ENCODE measurements at places on chromosomes 12 and 14.

DNA sequence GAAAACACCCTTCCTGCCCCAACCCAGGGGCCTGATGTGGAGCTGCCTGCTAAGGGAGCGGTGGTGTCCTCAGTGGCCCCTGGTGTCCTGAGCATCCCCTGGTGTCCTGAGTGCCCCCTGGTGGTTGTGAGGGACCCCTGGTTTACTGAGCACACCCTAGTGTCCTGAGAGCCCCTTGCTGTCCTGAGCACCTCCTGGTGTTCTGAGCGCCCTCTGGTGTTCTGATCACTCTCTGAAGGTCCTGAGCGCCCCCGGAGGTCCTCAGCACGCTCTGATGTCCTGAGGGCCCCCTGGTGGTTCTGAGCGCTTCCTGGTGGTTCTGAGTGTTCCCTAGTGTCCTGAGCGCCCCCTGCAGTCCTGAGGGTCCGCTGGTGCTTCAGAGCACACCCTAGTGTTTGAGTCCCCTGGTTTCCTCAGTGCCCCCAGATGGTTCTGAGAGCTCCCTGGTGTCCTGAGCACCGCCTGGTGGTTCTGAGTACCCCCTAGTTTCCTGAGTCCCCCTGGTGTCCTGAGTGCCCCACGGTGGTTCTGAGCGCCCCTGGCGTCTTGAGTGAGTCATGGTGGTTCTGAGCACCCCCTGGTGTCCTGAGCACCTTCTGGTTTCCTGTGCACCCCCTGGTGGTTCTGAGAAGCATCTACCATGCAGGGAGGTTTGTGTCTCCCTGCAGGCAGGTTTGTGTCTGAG lies 1004.2 kb downstream of the TMEM121 start:
- DNase-seq = no peak

DNA sequence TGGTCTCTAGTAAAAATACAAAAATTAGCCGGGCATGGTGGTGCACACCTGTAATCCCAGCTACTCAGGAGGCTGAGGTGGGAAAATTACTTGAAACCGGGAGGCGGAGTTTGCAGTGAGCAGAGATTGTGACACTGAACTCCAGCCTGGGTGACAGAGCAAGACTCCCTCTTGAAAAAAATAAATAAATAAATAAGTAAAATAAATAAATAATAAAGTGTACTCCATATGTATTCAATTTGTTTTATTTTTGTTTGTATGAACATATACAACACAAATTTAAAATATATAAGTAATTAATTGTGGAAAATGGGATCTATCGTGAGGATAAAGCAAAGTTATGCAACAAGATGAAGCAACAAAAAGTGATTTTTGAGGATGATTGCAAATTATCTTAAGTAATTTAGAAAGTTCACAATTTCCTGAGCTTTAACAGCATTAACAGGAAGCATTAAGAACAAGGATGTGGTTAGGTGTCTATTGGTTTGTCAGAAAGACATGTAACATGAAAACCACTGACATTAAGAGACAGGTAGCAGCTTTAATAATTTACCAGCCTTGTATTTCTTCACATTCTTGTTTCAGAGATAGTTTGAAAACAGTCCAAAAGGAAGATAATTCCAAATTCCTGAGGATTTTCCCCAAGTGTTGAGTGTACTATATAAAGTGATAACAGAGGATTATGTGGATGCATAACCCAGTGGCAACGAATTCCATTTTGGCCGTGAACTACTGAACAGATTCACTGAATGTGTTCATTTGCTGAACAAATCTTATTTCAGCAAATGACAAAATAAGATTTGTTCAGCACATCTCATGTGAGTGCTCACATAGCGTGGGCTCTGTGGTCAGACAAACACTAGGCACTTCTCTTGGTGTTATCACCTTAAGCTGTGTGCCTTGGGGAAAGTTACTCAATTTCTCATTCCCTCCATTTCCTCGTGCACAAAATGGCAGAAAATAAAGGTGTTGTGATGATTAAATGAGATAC lies 68.6 kb upstream of the RESF1 start:
- no peak for DNase-seq

DNA sequence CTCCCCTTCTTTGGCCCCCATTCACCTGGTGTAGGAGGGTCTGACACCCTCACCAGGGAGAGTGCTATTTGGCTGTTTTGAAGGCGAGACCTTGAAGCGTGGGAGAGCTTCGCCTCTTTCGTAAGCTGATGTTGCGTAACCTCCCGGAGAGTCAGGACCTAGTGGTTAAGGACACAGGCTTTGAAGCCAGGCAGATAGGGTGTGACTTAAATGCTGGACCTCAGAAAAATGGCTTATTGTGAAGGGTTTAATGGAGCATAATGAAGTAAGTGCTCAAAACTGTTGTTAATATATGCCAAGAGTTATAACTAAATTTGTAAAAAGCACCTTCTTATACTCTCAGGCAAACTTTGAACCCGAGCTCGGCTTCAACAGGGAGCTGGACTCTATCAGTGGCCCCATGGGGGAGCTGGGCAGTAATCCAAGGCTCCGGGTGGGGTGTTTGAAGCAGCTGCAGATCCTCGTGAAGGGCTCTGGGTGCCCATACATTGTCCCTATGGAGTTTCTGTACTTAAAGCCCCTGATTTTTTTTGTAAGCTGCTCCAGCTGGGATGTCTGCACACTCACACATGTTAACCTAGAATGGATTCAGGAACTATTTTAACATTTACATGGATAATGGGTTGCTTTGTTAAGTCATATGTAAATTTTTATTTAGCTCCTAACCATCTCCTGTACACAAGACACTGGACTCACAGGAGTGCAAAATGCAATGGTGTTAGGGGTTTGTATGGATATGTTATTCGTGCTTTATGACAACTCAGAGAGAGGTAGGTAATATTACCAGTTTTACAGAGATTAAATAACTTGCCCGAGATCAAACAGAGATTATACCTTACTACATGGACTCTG lies 26.0 kb downstream of the PPFIBP1 start:
- DNase-seq = no peak

GRCh38 chr12:46676797-46677520 lies 148.8 kb downstream of the SLC38A4 start:
- DNase-seq = no peak

DNA sequence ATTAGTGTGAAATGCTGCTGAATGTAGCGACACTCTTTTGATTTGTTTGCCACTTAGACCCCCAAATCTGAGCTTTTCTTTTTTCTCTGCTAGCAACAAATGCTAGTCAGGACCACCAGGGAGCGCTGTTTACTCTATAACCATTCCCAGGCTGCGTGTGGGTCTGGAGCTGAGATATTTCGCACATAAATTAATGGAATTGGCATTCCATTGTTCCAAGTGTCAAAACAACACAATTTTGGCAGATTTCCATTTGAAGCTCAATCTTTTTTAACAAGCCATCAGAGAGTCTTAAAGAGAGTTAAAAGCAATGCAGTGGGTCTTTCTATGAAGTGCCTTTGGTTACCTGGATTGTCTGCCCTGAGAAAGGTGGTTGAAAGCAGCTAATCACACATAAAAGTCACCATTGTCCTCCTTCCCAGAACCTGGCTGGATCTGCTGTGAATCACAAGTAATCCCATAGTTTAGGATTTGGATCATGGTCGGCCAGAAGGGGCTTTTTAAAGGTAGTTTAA lies 7.4 kb upstream of the TMEM132C start:
- DNase-seq = no peak

DNA sequence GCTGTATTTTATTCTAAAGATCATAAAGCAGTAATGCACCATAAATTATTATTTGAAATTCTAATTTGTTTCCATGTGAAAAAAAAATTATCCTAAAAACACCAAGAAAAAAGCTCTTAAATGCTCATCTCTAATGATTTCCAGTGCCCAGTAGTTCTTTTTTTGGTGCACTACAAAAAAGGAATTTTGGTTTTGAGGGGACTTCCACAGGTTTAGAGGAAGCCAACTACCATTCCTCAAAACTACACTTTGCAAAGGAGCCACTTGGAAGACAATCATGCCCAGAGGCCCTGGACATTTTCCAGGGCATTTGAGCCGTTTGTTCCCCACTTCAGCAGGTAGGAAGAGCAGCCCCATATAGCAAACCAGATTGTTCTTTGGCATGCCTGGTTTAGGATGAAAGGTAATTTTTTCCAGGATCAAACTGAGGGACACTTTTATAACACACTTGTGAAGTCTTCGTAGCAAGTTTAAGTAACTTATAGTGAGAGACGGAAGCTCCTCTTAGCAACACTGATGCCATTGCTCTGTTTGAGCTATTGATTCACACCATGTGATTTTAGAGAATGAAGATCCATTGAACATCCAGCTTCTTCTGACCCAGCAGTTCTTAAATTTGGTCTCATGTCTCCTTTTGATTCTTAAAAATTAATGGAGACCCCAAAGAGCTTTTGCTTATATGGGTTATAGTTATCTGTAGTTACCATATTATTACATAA lies 187.9 kb downstream of the ETV6 start:
- no peak for DNase-seq

DNA sequence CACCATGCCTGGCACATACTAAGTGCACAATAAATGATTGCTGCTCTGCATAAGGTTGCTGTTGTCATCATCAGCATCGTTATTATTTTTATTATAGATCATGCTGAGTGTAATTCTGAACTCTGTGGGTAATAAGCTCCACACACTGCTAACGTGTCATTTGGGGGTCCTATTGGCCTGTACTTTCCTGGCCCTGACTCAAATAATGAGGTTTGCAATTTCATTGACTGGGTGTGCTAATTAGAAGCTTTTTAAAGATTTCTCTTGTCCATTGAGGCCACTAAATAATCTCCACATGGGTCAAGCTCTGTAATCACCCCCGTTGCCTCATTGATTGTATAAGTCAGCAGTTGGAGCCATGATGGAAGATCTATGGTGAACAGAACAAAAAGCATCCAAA lies 320.8 kb upstream of the TMPO start:
- DNase-seq = no peak

GRCh38 chr12:62744551-62744950 lies 190.4 kb downstream of the PPM1H start:
- no peak for DNase-seq

GRCh38 chr14:101603096-101603495 lies 41.8 kb downstream of the DIO3 start:
- DNase-seq = no peak

- no peak for DNase-seq
Observed at GRCh38 chr12:20800160-20800559, 10.3 kb upstream of the SLCO1B3 start.

DNA sequence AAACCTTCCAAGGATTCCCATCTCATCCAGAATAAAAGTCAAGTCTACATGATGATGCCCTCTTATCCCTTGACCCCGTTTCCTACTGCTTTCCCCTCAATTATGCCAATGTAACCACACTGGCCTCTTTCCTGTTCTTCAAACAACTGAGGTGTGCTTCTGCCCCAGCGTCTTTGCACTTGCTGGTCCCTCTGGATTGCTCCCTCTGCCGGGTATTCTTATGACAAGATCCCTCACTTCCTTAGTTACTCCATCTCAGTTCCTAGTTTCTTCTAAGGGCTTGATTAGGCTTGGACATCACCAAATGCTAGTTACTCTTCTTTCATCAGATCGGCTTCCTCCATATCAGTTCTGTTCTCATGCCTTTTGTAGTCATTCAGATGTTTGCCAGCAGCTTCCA lies 32.7 kb upstream of the PELI2 start:
- no peak for DNase-seq

- DNase-seq = no peak
Observed at GRCh38 chr14:24441904-24442239, 704 bp downstream of the SDR39U1 start.

- DNase-seq = no peak
Observed at GRCh38 chr14:22417914-22418313, 171.1 kb downstream of the DAD1 start.

- no peak for DNase-seq
Observed at GRCh38 chr14:85943192-85943591, 413.2 kb downstream of the FLRT2 start.

DNA sequence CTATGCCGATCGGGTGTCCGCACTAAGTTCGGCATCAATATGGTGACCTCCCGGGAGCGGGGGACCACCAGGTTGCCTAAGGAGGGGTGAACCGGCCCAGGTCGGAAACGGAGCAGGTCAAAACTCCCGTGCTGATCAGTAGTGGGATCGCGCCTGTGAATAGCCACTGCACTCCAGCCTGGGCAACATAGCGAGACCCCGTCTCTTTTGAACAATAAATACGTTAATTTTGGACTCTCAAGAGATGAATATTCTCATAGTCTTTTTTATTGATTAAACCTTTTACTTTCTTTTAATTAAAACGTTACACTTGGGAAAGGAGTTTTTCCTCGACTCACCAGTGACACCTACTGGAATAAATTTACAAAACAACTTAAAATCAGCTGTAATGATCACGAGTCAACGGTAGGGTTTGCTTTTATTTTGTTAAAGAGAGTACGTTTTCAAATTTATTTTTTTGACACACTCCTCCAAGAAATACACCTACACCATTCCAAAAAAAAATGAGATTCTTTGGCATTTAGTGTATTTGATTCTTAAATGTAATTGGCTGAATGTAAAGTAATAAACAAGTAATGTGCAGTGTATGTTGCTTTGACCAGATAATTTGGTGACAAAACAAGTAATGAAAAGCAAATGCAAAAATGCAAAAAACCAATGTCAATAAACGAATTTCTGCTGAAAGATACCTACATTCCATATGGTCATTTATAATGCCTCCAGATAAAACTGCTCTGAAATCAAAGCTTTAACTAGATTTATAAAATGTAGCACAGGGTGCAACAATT lies 687 bp upstream of the RPS29 start:
- DNase-seq = peak; percentile 36

DNA sequence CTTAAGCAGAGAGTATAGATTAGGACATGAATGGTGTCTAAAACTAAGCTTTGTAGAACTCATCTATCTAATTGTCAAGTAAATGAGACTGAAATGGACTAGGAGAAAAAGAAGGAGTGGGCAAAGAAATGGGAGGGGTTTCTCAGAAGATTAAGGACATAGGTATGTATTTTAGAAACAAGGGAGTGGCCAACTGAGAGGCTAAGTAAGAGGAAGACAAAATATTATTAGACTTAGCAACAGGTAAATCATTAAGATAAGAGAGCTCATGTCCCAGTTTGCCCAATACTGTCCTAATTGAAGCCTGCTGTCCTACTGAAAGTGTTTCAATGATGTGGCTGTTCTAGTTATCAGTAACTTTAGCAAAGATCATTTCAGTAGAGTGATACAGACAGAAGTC lies 171.4 kb downstream of the KITLG start:
- DNase-seq = no peak

DNA sequence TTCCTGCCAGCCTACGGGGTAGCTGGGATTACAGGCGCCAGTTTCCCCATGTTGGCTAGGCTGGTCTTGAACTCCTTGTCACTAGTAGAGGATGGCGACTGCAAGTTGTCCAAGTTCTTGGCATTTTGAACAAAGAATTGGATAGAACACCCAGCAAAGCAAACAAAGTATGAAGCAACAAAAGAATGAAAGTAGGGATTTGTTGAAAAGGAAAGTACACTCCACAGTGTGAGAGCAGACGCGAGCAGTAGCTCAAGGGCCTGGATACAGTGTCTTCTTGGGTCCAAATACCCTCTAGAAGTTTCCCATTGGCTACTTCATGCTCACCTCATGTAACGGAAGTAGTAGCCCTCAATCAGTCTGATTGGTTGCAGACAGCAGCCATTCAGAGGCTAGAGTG lies 152.2 kb downstream of the CCER1 start:
- no peak for DNase-seq

DNA sequence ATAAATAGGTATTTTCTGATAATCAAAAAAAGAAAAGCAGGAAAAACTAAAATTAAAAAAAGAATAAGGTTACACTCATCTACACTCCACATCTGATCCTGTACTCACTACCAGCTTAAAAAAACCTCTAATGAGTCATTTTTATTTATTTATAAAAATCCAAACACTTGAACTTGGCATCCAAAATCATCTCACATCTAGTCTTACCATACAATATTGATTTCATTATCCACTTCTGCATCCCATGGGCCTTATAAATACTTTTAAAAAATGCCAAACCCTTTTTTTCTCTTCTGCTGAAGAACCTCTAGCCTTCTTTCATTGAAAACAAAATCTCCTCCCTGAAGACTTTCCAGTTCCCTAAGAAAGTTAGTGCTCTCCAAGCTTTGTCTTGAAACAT lies 109.7 kb downstream of the TMTC3 start:
- DNase-seq = no peak

All from activated T-cell treated with anti-CD3 and anti-CD28 coated beads for 4 hours (primary cell).